ENCODE measurements at places on chromosomes 3 and 15.

GRCh38 chr15:92629276-92629974 lies 26.1 kb downstream of the FAM174B start:
- no peak for DNase-seq

GRCh38 chr15:57751177-57751800 lies 44.8 kb downstream of the POLR2M start:
- no peak for DNase-seq

DNA sequence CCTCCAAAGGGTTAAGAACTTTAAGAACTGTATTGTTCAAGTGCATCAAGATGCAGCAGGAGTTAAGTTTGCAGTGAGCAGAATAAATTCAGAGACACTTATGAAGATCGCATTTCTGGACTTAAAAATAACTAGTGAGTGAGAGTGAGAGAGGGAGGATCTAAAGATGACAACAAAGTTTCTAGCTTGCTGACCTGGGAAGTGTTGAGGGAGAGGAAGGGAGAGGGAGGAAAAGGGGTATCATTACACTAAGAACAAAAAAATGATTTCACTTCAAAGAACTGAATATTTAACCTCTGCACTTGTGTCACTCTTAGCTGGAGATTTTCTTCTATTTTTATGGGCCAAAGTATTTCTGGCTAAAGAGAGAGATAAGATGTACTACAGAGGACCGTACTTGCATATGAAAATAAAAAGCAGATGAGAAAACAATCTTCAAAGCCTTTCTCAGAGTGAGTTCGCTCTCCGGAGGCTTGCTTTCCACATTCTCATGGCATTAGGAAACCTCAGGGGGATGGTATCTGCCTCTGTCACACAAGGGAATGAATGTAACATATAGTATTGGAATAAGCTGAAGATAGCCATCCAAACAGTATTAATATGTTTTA lies 91.4 kb upstream of the TJP1 start:
- no peak for DNase-seq

- no peak for DNase-seq
These were observed 525.4 kb downstream of the NAALADL2 start for GRCh38 chr3:175384569-175384968.

DNA sequence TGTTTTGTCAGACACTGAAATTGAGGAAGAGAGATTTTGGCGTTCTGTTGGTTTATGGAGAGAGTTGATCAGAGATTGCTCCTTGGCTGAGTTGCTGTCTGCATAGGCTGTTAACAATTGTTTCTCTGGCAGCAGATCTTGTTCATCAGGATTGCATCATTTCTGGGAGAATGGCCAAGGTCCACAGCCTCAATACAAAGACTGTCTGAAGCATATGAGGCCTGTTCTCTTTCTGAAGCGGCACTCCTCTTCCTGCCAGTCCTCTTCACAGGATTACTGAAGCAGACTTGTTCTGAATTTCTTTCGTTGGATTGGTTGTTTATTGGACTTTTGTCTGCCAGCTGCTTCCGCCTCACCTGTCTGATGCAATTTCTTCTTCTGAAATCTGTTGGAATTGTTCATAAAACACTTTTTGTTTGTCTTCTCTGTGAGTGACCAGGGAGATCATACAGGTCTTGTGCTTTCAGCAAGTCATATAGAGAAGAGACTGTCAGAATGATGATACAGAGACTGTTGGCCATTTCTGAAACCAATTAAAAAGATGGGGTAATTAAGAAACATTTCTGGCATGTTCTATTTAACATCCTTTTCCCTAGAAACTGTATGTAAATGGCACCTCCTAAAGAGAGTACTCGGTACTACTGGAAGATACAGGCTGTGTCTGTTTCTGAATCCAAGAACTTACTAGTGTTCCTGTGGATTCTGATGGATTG lies 25.5 kb downstream of the SETD5 start:
- no peak for DNase-seq

GRCh38 chr15:88950600-88951160 lies 37.5 kb upstream of the MFGE8 start:
- no peak for DNase-seq

DNA sequence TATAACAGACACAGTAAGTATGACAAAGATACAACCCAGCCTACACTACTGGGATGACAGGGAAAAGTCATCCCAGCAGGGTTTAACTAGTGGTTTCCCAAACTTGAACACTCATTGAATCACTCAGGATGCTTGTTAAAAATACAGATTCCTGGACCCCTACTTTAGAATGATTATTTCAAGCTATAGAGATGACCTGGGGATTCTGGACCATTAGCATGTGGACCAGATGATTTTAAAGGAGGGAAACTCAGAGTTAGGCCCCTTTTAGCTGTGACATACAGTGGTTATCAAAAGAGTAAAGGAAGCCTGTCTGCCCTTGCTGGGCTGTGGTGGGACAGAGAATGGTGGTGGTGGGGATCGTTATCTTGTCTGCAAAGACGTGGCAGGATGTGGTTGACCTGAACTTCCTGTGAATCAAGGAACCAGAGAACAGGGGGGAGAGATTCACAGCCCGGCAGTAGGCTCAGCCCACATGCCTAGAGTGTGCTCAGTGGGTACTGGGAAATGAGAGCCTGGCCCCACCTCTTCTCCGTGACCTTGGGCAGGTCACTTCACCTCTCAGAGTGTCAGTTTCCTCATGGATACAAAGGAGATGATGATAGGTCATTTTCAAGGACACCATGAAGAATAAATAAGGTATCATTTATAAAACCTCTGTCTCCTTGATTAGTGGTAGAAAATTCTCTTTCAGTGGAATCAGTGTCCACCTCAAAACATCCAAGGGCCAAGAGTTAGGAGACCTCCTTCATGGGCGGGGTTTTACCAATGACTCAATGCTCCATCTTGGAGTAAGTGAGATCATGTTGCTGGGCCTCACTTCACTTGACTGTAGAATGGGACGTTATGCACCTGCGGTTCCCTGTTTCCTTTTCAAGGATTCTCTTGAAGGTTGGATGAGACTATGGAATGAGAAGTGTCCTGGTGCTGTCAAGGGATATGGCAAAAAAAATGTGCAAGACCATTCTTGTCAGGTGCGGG lies 306.5 kb downstream of the RPLP1 start:
- peak; percentile 63 for DNase-seq

DNA sequence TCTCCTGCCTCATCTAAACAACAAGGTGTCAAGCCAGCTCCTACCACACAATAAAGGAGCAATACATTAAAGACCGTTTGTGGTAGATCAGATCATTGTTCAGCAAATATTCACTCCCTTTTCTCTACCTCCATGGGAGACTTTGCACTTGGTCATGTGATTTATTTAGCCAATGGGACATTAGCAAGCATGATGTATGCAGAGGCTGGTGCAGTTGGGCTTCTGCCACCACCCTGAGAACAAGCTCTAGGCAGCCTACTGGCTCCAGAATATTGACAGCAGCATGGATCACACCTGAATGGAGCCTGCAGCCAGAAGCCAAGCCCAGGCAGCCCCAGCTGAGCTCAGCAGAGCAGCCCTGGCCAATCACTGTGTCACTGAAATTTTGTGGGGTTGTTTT lies 99.4 kb upstream of the UBE2E2 start:
- DNase-seq, result no peak

DNA sequence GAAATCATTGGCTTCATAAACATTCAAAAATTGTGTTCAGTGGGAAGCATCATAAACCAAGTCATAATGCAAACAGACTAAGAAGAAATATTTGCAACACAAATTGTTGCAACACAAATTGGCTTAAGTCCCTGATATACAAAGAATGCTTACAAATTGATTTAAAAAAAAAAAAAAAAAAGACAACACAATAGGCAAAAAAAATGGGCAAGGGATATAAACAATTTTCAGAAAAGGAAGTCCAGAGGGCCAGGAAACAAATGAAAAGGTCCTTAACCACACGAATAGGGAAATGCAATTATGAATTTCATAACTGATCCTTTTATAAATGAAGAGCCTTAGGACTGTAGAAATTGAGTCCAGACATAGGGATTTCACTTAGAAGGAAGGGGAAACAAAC lies 98.9 kb downstream of the LRRK1 start:
- no peak for DNase-seq

DNA sequence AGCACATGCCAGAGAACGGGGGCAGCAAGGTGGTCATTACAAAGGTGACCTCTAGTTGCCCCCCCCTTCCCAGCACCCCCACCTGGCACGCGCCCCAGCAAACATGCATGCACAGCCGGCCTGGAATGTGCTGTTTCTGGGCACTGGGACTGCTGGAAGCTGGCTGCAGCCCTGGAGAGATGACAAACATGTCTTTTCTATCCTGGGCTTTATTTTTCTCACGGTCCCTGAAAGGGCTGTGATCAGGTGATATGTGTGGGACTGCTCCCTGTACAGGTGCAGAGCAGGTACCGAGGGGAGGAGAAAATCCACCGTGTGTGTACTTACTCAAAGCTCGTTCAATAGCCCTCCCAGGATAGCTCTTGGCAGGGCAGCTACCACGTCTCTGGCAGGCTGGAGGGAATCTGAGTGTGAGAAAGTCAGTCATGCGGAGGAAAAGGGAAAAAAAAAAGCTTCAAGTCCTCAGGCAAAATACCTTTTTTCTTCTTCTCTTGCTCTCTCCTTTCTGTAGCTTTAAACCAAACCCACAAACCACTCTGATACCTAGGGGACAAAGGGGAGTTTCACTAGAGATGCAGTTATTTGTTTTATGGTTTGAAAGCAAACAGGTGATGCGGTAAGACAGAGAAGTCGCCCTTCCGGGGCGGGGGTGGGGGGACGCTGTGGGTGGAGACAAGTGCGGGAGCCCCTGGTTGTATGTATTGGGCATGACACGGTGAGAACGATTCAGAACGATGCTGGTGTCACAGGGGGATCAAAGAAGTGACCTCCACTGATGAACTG lies 5.0 kb upstream of the HES1 start:
- DNase-seq, result no peak

GRCh38 chr3:39376959-39377634 lies 6.1 kb upstream of the SLC25A38 start:
- DNase-seq, result no peak

GRCh38 chr3:55897573-55898224 lies 410.6 kb upstream of the WNT5A start:
- DNase-seq, result no peak

DNA sequence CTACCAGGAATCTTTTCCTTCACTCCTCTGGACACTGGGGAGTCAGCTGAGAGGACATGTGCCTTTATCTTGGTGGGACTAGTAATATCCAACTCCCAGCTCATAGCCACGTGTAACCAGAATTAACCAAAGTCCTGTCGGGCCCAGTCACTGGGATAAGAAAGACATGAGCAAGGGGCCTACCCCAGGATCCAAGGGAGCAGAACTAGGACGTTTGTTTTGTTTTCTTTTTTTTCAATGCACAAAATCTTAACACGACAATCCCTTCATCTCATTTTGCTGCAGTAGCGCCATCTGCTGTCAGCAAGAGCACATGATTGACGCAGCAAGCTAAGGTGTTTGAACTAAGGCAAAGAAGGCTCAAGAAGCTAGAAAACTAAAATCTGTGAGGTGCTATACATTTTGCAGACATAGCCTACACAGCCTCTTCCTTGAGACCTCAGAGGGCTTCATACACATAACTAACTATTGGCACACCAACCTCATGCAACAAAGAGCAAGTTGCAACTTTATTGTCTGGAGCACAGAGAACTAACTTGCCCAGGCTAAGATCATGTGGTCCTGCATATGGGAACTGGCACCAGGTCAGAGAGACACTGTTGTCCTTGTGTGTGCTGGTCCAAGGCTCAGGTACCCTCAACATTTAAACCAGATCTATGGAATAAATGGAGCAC lies 43.6 kb downstream of the RLBP1 start:
- peak; percentile 52 for DNase-seq

- DNase-seq, result no peak
These were observed 22.0 kb upstream of the PIGZ start for GRCh38 chr3:196990601-196991007.

DNA sequence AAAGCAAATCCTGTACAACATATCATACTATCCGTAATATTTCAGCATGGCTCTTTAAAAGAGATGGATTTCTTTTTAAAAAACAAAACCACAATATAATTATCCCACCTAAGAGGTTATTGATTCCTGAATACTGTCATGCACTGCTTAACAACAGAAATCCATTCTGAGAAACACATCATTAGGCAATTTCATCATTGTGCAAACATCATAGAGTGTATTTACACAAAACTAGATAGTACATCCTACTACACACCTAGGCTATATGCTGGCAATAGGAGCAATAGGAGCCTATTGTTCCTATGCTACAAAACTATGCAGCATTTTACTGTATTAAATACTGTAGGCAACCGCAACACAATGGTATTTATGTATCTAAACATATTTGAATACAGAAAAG lies 242.0 kb downstream of the NEK10 start:
- no peak for DNase-seq

DNA sequence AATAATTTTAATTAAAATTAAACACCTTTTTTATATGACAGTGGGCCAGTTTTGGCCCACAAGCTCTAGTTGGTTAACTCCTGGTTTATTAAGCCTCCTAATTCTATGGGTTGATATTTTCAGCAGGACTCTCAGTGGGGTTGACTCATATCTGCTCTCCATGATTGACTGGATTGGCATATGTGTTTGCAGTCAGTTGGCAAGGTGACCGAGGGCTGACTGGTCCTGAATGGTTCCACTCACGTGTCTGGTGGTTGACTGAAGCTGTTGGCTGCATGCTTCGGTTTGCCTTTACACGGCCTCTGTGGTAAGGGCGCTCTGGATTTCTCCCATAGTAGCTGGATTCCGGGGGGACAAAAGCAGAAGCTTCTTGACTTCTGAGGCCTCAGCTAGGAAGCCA lies 65.3 kb upstream of the ZNF280D start:
- DNase-seq, result no peak

DNA sequence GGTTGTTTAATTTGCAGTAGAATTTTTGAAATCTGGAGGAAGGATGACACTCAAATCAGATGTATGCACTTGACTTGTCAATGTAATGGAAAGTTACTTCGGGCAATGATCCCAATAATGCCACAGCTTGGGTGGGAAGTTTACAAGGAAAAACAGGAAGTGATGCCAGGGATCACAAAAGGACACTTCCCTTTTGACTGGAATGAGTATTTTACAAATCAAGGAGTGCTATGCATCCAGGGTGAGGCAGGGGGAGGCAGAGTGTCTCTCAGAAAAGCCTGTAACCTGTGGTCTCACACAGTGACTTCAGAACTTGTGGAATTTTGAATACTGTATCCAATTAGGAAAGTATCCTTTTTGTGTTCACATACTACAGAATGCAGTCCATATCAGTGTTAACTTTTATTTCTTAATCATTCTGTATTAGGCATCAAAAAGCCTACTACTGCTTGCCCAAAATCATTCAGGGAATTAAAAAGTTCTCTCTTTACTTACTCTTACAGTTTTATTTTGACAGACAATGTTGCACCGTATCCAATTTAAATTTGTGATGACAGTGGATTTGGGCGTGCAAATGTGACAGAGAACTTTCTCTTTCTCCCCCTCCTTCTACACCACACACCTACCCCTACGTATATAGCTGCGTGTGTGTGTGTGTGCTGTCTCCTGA lies 445.1 kb downstream of the MECOM start:
- no peak for DNase-seq
